ENCODE measurements at places on chromosomes 12 and 14. TPM values are rescaled to one million over a fixed set of nuclear protein-coding genes. Genes with fewer than 3 reads are reported as not detected.

DNA sequence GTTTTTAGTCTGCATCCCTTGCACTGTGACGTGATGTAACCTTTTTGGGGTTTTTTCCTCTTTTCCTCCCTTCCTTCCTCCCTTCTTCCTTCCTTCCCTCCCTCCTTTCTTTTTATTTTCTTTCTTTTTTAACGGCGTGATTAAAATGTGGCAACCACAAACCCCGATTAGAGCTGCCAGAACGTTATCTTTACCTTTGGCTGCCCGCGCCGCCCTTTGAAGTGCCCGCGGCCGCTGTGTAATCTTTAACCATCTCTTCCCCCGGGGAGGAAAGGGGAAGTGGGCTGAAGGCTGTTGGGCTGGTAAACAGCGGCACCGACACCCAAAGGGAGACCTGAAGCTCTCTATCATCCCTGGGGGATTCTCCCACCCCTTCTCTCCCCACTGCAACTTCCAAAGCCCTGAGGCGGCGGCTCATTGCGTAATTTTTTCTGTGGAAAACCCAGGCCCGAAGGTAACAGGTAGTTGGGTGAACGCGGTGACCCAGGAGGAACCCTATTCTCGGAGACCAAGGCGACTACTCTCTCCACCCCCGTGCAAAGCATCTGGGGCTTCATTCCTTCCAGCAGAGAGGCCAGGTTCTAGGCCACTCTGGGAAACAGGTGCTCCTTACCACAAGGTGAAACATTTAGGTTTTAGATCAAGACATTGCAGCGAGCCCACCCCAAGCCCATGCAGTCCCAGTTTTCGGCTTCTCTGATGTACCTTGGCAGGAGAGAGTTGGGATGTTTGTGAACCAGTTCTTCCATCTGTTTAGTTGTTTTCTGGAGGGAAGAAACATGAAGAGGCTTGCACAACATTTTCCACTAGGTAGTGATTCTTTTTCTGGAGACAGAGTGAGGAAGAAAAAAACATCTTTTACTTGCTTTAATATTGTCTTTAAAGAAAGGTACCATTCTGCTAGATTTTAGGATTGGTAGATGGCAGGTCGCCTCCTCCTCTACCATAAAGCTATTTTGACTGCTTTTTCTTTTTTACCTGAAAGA is 1.5 kb downstream of the LGR5 start:
- DNase-seq, result no peak

DNA sequence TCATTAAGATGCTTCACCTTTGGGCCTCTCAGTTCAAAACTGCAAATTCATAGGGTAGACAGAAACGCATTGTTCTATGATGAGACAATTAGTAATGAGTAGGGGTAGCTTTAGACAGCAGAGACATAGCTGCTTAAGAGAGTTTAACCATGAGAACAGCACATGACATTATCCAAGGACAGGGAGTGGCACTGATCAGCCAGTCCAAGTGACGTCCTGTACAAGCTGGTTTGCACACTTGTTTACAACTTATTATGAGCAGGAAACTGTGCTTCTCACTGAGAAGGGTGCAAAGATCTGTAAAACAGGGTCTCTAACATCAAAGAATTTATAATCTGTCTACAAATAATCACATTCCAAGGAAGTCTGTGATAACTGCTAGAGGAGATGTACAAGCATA is 11.2 kb upstream of the SRSF5 start:
- no peak for DNase-seq

Gene ANKRD33
- not detected for total RNA-seq

Gene KICS2
- total RNA-seq, result 10.4 TPM

DNA sequence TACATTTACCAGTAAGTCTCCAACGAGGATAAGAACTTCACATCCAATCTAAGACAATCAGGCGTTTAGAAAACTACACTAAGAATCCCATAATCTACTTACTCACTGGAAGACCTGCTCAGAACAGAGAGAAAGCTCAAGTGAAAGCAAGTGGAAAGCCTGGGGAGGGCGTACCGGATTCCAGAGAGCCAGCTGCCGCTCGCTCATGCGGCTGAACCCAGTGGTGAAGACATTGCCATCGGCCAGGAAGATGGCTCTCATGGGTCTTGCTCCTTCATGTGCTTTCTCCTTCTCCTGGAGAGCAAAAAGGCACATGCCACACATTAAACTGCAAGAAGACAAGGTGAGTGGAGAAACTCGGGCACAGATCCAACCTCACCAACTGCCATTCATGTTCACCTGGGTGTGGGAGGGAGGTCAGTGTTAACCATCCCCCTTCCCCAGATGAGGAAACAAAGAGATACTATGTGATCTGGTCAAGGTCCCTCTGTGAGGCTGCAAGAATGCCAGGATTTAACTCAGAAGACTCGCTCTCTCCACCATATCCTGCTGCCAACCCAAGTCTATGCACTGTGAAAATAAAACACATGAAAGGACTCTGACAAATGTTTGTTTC is 23.5 kb upstream of the SELPLG start:
- DNase-seq, result no peak

- no peak for DNase-seq
Measured at GRCh38 chr12:119859241-119859640, 17.9 kb downstream of the CIT start.

GRCh38 chr14:22824711-22825359 is 4.9 kb upstream of the MRPL52 start:
- DNase-seq, result no peak

- no peak for DNase-seq
Measured at GRCh38 chr12:131829791-131830334, 1.7 kb downstream of the MMP17 start.

GRCh38 chr12:64383675-64384074 is 6.9 kb downstream of the C12orf56 start:
- DNase-seq, result no peak

- no peak for DNase-seq
Measured at GRCh38 chr14:84288781-84289180, 1241.2 kb upstream of the FLRT2 start.

DNA sequence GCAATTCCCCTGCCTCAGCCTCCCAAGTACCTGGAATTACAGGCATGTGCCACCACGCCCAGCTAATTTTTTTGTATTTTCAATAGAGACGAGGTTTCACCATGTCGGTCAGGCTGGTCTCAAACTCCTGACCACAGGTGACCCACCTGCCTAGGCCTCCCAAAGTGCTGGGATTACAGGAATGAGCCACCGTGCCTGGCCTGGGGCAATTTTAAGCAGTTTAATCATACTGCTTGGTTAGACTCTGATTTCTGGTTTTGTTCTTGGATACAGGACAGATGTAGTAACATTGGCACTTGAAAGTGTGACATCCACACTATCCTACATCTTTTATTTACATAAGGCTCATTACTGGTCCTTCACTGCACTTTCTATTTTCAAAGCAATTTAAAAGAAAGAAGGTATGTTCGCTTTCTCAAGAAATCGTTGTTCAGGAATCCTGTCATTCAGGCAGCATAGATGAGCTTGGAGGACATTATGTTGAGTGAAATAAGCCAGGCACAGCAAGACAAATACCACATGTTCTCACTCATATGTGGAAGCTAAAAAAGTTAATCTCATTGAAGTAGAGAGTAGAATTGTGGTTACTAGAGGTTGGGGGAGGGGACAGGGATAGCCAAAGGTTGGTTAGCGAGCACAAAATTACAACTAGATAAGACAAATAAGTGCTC is 4.0 kb upstream of the NUAK1 start:
- DNase-seq, result no peak

DNA sequence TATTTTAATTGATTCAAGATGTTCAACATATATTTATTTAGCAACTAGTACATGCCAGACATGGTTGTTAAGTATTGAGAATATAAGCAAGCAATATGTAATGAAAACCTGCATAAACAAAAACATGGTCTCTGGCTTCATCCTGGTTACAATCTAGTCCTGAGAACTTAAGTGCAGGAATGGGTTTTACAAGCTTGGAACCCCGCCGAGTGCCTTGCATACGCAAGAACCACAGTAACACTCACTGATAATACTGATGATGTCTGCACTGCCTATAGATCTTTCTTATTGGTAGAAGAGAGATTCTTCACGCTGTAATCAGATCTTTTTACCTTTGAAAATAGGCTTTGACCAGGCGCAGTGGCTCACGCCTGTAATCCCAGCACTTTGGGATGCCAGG is 22.9 kb upstream of the CALM1 start:
- no peak for DNase-seq

Gene JPH4
- 10.3 TPM for total RNA-seq

DNA sequence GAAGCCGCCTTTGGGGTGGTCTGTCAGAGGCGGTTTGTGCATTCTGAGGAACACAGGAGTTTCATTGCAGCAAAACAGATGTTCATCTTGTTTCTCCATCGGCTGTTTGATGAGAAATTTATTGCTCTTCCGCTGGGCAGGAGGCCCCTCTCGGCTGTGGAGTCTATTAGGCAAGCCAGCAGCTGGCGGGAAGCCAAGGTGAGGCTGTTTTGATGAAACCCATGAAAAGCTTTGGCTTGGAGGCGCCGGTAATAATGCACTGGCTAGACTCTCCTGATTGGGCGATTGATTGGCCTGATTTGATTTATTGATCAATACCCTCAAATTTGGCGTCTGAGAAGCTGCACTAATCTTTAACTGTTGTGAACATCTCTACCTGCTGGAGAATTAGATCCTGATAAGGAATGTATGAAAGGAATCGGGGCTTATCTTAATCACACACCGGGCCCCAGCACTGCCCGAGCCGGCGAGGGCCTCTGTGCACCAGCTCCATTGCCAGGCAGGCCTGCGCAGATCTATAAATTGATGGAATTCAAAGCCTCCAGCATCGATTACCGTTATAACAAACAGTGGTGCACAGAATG is 187.7 kb downstream of the PHETA1 start:
- no peak for DNase-seq

Gene SRRM4
- not detected for total RNA-seq

DNA sequence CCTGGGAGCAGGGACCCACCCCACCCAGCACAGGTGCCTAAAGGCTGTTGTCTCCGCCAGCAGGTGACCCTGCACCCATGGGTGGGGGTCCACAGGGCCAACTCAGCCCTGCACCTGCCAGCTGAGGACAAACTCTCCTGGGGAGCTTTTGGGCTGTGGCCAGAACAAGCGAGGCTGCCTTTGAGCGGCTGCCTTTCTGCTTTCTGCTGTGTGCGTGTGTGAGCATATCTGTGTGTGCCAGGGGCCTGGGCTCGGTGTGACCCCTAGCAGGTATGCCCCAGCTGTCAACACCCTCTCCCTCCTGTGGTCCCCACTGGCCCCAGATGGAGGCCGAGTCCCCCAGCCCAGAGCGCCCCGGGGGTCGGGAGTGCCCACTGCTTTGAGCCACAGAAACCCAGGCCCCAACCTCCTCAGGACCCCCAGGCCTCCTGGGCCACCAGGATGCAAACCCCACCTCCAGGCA is 25.9 kb upstream of the GPR132 start:
- DNase-seq, result no peak

GRCh38 chr12:124073356-124074035 is 100.5 kb downstream of the ZNF664 start:
- DNase-seq, result no peak

Gene TSPAN8
- 0.49 TPM for total RNA-seq

DNA sequence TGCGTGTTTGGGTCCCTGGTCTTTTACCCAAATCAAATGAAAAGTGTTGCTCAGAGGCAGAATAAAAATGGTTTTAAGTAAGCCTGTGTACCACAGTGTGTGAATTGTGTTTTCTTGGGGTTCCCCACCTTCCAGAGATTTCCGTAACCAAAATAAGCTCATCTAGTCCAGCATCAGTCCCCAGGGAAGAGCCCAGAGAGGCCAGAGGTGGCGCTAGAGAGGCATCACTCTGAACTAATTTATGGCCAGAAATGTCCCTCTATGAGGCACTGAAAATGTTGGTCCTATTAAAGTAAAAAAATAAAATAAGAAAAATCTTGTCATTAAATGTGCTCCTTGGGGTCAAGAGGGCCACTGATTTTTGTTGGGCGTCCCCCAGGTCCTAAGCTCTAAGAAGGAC is 24.9 kb upstream of the PRKAB1 start:
- no peak for DNase-seq

Gene NTN4
- total RNA-seq, result 0.15 TPM

DNA sequence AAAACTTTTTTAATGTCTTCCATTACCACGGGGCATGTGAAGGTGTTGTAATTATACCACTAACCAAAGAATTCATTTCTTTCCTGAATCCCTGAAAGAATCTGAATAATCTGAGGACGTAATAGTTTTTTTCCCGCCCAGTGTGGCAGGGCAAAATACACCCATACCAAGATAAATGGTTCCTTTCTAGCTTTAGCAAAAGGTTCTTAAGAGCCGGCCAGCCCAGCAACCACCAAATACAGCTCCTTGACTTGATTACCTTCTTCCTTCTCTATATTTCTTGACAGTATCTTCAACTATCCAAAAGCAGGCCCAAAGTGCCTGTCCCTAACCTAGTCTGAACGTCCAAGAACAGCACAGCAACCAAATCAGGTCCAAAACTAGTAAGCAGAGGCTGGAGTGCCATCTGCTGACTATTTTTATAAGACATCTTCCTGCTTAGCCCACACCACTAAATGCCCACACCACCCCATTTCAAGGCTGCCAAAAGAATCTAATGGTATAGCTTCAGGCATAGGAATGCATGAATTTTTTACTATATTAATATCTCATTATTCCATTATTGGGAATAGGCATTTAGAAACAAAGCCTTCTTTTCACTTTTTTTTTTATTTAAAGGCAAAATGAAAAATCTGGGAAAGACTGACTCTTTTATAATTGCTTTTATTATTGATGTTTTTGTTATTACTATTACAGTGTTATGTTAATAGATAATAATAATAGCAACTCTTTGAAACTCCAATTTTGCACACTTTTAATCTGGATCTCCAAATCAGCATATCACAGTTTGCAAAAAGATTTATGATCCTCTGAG is 524.4 kb downstream of the MED13L start:
- peak; percentile 12 for DNase-seq

- DNase-seq, result no peak
Measured at GRCh38 chr12:25494926-25495325, 58.2 kb downstream of the LMNTD1 start.

DNA sequence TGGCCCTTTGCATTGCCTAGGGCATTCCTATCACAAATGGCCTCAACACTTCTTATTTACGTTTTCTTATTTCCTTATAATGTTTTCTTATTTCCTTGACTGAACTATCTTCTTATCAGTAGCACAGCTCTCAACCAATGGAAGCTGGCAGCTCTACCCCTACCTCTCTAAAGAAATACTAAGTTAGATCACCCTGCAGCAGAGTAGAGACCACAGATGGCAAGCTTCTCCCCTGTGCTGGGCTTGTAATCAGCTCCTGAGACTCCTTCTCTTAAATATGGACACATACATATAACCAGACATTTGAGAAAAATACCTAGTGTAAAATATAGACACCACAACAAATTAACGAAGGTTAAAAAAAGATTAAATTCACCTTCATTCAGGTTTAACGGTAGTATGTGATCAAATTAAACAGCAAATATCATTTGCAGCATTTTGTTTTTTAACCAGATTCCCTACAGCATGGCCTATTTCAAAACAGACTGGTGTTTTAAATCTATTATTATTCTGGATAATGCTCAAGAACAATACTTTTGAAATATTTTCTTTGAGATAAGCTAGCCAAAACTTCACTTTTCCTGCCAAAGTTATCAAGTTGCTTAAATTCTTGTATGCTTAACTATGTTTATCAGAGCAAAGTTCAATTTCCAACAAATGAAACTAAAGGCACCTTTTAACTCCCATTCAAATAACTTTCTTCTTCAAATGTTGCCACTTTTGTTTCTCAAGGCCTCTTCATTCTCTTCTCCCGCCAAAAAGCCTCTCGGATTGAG is 54.3 kb downstream of the SLC41A2 start:
- no peak for DNase-seq

- no peak for DNase-seq
Measured at GRCh38 chr12:93180566-93180965, 197.2 kb upstream of the NUDT4 start.

Gene TMEM121
- 3.2 TPM for total RNA-seq

Gene NELL2
- total RNA-seq, result 0.85 TPM

Gene TAS2R42
- total RNA-seq, result not detected
